Stimulated activated CD4-positive, alpha-beta T cell treated with anti-CD3 and anti-CD28 coated beads, TNF-alpha, amount 100 ng/mL, for 1 hour (primary cell): ENCODE measurements at places on chromosomes 6 and 20.

DNA sequence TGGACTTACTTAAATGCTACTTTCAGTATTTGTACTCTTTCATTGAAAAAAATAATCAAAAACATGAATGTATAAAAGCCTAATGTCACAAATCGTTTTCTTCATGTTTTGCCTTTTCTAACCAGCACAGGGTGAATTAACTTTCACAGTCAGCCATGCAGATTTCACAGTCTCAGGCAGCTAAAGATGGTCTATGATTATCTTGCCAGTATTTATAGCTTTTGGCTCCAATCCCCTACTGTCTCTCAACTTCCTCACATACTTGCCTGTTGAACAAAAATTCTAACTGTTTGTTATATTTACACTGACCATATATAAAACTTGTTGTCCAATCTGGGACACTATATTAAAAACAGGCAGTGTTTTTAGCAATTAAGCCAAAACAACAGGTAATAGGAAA is 358.2 kb downstream of the ARHGAP18 start:
- DNase-seq = no peak

- DNase-seq = no peak
Observed at GRCh38 chr6:155287762-155288161, 23.9 kb downstream of the CLDN20 start.

- no peak for DNase-seq
Observed at GRCh38 chr20:56088375-56088774, 83.1 kb upstream of the CBLN4 start.

DNA sequence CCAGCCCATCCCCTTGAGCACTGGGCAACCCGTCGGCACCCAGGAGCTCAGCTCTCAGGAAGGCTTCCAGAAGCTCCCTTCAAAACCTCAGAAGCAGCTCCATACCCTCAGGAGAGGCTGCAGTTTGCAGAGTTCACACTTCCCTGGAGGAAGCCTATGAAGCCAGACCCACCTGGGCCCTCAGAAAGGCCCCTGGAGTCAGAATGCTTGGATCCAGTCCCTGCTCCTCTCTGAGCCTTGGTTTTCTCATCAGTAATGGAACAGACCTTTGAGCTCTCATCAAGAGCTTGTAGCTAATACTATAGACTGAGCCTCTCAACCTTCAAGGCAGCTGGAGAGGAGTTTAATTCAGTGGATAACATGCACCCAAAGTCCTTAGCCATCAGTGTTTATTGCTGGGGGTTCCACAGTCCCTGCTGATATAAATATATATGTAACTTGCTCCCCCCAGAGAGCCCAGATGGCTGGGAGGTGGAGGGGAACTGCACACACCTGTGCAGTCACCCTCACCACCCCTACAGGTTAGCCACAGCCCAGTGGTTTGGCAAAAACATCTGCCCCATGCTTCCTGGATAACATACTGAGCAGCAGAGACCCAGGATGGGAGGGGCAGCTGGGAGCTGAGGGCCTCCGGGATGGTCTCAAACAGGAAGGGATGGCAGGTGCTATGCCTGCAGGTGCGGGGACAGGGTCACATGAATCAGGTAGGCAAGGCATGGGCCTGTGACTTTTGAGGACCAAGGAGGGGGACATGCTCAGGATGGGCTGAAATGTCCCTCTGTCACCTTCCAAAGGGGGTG is 120.1 kb downstream of the SNX5 start:
- no peak for DNase-seq

DNA sequence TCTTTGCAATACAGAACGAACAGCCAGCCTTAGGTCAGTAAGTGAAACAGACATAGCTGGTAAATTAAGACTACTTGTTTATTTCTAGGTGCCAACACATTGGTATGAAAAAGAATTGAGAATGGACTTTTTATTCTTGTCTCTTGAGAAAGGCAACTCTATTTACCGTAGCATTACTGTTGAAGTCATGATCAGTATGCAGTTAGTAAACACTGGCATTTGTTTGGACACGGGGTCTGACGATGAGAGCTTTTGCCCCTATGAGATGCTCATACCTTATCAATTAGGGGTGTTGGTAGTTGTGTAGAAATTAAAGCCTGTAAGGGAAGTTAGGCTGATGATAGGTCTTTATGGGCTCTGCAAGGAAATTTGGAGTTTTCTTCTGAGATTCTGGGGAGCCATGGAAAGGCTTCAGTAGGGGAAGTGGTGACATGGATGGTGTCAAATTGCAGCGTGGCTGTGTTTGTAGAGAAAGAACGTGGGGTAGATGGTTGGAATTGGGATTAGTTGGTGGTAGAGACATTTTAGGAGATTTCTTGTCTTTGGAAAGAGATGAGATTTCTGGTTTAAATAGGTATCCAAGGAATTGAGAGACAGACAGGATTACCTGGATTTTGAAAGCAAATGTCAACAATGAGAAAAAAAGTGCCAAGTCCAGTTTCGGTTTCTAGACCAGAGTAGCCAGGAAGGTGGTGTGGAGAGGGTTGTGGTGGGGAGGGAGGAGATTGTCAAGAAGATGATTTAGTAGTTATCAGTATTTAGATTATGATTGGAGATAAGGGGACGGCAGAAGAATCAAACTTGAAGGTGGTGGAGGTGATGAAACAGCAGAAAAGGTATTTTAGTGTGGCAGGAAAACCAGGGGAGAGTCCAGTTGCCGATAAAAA is 116.6 kb downstream of the JARID2 start:
- DNase-seq = no peak

GRCh38 chr6:167774881-167775280 is 51.8 kb upstream of the AFDN start:
- DNase-seq = no peak

DNA sequence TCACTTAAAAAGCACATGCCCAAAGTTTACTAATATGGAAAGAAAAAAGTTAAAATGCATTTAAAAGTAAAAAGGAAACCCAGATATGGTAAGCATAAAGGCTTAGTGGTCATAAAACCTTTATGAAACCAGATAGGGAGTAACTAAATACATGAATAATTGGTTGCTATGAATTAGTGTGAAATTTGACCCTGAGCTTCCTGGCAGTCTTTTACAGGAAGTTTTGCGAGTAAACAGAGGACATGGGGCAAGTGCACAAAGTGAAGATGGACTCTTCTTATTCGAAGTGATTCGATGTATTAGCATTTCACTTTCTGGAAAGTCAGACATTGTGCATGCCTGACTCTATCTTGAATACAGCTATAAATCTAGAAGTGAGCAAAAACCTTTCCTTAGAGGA is 90.9 kb upstream of the MLIP start:
- DNase-seq = no peak
